ENCODE measurements at places on chromosomes 1 and 21.

DNA sequence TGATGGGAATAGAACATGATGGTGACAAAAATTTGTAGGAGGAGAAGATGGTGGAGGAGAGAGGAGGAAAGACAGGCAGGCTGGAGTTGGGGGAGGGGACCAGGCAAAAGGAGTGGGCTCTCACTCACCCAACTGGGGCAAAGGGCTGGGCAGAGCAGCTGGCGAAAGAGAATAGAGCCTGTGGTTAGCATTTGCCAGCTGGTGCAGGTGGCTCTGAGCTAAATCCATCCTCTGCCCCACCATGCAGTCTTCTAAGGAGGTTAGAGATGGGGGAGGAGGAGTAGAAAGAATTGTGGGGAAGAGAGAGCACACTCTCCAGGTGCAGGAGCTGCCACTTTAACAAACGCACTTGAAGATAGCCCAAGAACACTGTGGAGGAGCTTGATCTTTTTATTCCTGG is 27.6 kb upstream of the SLAMF1 start:
- no peak for DNase-seq

DNA sequence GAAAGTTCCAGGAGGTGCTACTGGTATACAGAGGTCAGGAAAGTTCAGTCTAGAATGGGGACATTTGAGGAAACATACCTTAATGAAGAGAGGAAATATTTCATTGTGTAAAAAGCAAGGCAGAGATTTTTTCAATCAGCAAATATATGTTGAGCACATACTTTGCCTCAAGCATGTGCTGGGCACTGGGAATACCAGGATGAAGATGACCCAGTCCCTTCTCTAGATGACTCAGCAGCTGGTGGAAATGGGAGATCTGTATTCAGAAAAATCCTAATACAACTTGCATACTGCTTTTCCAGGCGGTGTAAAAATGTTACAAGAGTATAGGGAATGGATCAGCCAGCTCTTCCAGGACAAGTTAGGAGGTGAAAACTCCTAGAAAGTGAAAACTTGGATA is 229.3 kb downstream of the FGGY start:
- no peak for DNase-seq

DNA sequence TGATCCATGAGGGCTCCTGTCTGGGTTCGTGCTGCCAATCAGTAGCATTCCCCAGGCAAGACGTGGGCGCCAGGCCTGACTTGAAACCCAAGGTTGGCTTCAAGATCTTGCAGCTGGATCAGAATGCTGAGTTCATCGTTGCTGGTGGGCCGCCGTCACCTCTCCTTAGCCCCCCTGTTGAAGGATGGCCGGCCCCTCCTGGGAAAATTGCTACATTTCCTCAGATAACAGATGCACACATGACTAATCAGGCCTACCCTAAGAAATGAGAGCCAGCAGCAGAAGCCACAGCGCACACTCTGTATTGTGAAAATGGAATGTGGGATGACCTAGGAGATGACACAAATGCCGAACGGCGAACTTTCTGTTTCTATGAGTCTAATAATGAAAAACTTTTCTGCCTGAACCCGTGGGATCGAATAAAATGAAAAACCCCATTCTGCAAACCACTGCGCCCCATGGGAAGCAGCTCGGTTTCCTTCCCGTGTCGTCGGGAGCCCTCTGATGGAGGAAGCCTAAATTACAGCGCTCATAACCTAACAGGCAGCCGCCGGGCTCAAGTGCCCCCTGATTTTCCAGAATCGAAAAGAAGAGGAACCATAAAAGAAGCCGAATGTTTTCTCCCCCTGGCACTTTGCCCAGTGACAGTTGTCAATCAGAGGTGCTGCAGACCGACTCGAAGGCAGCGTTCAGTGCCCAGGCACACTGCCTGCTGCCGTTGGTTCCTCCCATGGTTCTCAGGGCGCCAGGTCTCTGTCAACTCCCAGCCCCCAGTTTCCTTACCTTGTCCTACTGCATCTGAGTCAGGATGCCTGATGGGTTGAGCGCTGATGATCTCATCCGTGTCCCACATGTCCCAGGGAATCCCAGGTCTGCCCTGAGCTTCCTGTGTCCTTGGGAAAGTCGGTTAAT is 38.2 kb upstream of the H6PD start:
- no peak for DNase-seq

GRCh38 chr1:116511459-116512019 is 59.3 kb downstream of the CD58 start:
- DNase-seq = no peak

GRCh38 chr1:221334062-221334461 is 407.8 kb downstream of the DUSP10 start:
- no peak for DNase-seq

GRCh38 chr1:29563092-29563491 is 326.8 kb downstream of the PTPRU start:
- DNase-seq = no peak

GRCh38 chr1:17574516-17574915 is 35.0 kb downstream of the ARHGEF10L start:
- no peak for DNase-seq

- no peak for DNase-seq
Observed at GRCh38 chr1:98903261-98903660, 101.4 kb downstream of the PLPPR5 start.

DNA sequence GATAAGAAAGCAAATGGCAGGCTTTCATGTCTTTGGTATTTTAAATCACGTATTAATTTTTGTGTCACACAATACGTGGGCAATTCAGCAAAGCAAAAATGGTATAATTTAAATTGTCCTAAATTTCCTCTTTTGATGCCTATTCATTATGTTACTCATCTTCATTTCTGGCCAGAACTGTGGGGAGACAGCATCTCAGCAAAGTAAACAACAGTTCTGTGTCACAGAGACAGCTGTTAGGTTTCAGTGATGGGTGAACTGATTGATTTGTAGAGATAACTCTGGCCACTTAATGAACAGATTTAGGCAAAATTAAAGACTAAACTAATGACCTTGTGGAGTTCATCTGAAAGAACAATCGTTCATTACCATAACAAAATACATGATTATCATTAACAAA is 49.2 kb downstream of the FH start:
- DNase-seq = no peak

GRCh38 chr1:236206548-236206947 is 64.2 kb downstream of the GPR137B start:
- DNase-seq = no peak

DNA sequence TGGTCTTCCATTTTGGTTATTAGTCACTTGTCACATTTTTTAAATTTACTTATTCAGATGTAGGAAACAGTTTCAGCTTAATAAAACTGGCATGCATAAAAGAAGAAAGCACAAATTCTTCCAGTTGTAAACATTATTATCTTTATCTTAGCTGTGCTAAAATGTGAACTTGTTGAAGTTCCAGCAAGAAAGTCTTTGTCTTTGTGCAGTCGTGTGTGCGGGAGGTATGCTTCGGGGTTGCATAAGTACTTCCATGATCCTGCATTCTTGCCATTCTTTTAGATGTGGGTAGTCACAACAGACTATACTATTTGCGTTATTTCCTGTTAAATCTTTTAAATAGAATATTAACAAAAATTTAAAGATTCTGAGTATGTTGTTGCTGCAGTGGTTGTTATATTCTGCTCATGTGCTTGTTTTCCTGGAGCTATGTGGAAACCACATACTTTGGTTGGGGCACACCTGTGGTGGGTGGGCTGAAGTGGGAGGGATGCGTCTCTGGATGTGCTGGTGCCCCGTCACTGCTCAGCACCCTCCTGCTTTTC is 49.9 kb downstream of the CBS start:
- no peak for DNase-seq

GRCh38 chr1:10596780-10597179 is 122.0 kb downstream of the PEX14 start:
- no peak for DNase-seq

GRCh38 chr1:65258106-65258505 is 51.2 kb upstream of the DNAJC6 start:
- no peak for DNase-seq

GRCh38 chr1:217140041-217140901 is 417.0 kb upstream of the ESRRG start:
- no peak for DNase-seq

DNA sequence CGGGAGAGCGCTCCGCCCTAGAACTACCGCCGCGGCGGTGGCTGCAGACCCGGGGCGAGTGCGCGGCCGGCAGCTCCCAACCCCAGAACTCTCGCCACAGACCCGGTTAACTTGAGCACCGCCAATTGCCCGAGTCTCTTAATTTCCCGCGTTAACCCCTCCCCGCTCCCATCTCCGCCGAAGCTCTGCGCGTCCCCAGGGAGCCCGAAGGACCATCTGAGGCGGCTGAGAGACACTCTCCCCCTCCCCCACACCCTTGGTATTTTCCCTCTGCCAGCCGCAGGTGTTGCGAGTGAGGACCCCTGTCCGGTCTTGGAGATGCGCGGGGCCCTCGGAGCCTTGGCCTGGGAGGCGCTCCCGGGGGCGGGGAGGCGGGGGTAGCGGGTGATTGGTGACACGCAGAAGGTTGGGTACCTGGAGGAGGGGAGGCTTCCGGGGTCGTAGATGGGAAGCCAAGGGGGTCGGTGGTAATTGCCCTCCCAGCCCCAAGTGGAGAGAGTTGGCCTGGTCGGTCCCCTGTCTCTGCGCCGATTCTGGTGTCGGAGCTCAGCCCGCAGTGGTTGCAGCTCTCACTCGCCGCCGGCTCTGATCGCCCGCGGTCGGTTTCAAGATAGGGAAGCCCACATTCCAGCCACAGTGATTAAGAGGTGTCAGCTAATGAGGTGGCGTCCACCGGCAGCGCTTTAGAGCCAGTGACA is 858 bp upstream of the SUSD4 start:
- DNase-seq = no peak

DNA sequence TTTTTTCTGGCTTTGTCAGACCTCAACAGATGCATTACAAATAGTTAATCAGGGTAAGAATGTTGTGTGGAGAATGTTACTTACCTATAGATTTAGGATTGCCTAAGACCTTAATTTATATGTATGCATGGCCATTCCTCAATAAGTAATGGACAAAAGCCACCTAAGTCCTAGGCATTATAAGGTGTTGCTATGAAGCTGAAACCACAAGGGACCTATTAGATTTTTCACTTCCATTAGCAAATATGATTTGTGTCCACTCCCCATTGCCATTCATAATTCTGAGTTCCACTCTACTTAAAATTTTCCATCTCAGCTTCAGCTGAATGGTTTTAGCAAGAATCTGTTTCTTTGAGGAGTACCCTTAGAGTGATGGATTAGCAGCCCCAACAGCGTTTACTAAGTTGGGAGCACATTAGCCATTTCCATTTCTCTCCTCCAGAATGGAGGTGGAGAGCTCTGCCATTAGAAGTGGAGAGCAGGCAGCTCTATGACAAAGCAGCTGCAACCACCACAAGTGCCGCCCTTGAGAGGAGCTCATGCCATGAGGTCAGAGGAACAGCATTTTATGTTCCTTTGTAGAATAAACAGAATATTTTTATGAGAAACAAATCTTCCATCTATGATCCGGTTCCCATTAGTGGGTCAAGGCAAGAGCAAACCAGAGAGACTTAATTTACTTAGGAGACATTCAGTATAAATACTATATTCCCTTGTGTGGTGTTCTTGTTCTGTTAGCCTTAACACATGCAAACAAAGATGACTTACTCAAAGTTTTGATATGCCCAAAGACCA is 28.9 kb upstream of the C1orf87 start:
- DNase-seq = no peak

DNA sequence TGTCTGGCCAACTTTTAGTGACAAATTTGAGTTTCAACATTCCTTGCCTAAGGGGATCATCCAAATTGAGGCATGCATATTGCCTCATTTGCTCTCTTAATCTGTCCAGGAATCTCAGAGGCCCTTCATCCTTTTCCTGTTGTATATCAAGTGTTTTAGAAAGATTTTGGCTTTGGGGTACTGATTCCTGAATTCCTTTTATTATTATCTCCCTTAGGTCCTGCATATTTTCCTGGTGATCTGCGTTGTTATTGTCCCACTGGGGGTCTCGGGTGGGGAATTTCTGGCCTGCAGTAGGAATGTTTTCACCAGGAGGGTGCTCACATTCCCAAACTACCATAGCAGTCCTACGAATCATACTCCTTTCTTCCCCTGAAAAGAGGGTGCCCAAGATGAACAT is 4.4 kb upstream of the AADACL3 start:
- no peak for DNase-seq

GRCh38 chr1:204408074-204408507 is 3.5 kb downstream of the PPP1R15B start:
- DNase-seq = no peak

DNA sequence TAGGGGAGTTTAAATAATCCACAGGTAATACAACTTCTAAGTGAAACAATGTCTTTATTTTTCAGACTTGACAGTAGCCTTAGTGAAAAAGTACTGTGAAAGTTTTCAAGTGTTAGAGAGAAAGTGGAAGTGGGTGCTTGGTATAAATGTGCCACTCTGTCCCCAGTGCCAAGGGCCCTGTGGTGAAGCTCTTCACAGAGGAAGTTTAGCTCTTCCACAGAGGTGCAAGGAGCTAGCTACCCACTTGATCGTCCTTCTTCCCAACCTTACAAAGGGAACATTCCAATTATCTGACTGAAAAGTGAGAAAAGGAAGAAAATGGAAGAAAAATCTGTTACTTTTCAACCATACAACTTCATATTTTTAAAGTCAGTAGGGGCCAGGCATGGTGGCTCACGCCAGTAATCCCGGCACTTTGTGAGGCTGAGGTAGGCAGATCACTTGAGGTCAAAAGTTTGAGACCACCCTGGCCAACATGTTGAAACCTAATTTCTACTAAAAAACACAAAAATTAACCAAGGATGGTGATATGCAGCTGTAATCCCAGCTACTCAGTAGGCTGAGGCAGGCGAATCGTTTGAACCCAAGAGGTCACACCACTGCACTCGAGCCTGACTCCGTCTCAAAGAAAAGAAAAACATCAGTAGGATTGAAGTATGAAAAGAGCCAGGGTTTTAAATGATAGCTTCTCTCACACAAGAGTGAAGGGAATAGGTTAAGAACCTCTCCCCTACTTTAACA is 41.0 kb upstream of the PTPRC start:
- no peak for DNase-seq

GRCh38 chr1:26994787-26995517 is 1.5 kb downstream of the TRNP1 start:
- no peak for DNase-seq

All from GM12864 (cell line).